ENCODE measurements at places on chromosomes 5 and 9.

- no peak for DNase-seq
These were observed 252.4 kb upstream of the IRX1 start for GRCh38 chr5:3343211-3343610.

DNA sequence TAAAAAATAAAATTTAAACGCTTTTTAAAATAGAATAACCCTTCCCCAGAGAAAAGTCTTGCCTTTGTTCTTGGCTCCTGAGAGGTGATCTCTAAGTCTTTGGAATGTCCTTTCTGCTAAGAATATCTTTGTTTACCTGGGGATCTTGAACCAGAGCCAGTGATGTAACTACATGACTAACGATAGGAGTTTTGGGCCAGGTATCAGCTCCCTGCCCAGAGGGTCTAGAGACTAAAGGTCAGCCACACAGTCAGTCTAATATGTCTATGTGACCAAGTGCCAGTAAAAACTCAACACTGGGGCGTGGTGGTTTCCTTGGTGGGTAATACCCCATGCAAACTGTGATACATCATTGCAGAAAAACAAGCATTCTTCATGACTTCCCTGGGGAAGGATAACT lies 1351.9 kb upstream of the C9orf72 start:
- no peak for DNase-seq

- no peak for DNase-seq
These were observed 1888.2 kb downstream of the EFNA5 start for GRCh38 chr5:105782501-105782900.

DNA sequence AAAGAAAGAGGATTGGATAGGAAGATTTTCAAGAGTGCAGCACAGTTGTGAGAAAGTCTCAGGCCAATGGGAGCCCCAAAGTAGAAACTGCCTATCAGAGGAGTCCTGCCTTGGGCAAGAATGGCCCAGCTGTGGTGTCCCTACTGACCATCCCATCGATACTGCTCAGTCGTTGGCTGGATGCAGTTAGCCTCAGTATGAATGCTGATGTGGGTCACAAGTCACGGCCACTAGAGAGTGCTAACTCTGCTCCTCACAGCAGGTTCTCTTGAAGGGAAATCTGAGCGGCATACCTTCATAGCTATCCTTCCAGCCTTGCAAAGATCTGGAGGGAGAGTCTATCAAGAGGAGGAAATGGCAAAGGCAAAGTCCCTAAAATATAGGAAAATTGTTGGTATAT lies 11.6 kb upstream of the CETN3 start:
- no peak for DNase-seq

- no peak for DNase-seq
These were observed 17.5 kb upstream of the GPX3 start for GRCh38 chr5:151002681-151003502.

All from activated CD8-positive, alpha-beta memory T cell treated with anti-CD3 and anti-CD28 coated beads for 4 hours (primary cell).